Activated naive CD8-positive, alpha-beta T cell treated with anti-CD3 and anti-CD28 coated beads for 36 hours (primary cell): ENCODE measurements at places on chromosomes 11 and 22.

DNA sequence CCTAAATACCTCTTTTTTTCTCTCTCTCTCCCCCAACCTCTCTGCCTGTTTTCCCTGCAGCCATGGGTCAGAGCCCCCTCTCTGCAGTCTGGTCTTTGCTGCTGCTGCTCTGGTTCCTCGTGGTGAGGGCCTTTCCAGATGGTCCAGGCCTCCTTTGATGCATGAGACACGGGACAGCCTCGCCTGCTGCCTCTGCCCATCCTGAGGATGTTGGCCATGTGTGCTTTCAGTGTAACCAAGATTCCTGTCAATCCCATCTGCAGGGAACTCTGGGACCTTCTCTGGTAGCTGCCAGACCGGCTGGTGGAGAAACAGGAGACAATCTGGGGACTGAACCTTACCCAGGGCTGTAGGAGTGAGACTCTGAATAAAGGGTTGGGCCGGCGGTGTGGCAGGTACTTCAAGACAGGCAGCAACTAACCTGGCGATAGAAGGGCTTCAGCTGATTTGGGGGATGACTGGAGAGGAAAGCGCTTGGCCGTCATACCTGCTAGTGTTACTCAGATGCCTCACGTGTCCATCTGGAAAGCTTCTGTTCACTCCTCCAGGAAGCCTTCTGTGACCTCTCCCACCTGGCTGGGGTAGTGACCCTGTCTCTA, 7.1 kb downstream of the CHRNA10 start:
- no peak for DNase-seq

DNA sequence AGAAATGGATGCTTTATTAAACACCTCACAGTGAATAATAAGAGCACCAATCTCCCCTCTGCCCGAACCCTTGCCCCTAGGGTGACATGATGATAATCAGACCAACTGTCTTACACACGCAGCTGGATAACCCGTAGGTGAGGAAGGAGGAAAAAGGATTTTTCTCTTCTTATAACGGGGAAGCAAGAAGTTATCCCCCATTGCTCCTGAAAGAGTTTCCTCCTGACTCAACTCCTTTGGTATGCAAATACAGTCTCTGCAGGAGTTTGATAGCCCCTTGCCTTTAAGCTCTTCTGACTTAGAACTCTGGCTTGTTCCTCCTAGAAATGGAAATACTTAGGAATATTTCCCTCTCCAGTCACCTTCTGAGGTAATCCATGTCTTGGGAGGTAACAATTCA, 455.8 kb downstream of the TMEM135 start:
- DNase-seq = no peak

DNA sequence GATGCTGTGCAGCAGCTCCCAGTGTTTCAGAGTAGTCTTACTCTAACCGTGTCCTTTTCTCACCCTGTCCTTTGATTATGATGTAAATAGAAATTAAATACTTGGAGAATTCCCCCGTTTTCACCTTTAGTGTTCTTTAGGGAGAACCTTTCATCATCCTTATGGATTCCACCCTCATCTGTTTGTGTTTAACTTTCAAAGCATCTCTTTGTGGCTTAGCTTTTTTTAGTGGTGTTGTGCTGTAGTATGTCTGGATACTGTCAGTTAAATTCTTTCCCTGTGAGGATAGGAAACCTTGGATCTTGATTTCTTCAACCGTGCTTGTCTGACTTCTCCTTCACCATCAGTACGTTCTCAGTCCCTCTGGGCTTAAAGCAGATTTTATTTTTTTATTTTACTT, 48.5 kb downstream of the PPP6R3 start:
- DNase-seq = no peak

- DNase-seq = no peak
Observed at GRCh38 chr22:35410663-35411034, 10.7 kb downstream of the MCM5 start.

- no peak for DNase-seq
Observed at GRCh38 chr22:30433773-30434172, 8.2 kb downstream of the MTFP1 start.

GRCh38 chr11:45948356-45948755, 25.9 kb downstream of the LARGE2 start:
- DNase-seq = no peak

DNA sequence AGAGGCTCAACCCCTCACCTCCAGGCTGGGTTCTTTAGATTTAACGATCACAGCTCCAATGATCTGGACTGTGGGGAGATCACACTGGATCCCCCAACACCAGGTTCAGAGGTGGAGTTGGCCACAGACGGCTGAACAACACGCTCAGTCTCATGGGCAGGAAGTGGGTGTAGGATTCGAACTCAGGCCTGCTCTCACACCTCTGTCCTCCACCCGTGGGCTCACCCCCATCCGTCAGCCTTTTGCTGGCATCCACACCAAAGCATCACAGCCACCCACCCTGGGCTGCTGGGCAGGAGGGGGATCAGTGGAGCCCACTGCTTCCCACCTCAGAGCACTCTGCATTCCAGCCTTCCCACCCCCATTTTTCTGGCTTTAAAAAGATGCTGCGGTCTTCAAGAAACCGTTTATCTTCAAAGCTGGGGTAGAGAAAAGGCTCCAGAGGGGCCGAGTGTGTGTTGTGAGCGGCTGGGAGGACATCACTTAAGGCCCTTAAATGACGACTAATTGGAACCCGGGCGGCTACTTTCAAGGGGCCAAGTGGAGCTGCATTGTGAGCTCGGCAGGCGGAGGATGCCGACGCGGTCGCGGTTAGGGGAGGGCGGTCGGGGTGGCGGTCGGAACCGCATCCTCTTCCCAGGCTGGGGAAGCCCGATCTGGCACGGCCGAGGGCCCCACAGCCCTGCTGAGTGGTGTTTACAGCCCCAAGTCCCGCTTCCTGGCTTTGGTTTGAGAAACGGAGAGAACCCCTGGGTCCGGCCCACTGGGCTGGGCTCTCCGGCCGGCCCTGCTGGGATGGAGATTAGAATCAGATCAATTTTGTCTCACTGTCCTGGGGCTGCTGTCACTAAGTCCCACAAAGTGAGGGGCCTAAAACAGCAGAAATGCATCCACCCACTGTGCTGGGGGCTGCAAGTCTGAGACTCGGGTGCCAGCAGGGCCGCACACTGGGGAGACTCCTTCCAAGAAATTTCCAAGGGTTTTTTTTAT, 15.9 kb upstream of the FGF3 start:
- DNase-seq = no peak

GRCh38 chr11:37503411-37504059, 905.5 kb upstream of the RAG2 start:
- no peak for DNase-seq

- DNase-seq = no peak
Observed at GRCh38 chr22:34855471-34855870, 210.5 kb upstream of the ISX start.

DNA sequence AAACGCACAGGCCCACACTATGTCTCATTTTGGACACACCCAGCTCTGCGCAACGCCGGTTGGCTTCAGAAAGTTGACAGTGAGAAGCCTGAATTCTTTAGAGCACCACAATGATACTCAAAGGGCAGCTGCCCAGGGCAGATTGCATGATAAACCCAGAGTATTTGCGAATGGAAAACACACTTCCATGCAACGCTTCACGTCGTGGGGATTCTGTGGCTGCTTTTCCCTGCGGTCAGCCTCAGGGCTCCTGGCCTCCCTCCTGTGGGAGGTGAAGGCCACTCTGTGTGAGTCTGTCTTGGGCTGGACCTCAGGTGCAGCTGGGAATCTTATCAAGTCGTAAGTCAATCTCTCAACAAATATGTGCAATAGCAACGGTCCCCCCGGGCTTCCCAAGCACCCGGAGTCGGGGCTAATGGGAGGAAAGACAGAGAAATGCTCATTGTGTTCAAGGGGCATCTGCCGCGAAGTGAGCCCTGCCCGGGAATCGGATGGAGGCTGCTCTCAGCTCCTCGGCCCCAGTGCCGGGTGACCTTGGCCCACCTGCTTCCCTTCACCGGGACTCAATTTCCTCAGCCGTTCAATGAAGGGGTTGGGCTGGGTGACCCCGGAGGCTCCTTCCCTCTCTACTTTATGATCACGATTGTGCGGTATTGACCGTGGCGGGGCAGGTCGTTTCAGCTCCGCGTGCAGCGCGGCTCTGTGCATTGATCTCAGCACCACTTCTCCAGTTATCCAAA, 623.6 kb downstream of the BRD1 start:
- DNase-seq = no peak

- no peak for DNase-seq
Observed at GRCh38 chr22:37369483-37369882, 57.8 kb downstream of the ELFN2 start.

DNA sequence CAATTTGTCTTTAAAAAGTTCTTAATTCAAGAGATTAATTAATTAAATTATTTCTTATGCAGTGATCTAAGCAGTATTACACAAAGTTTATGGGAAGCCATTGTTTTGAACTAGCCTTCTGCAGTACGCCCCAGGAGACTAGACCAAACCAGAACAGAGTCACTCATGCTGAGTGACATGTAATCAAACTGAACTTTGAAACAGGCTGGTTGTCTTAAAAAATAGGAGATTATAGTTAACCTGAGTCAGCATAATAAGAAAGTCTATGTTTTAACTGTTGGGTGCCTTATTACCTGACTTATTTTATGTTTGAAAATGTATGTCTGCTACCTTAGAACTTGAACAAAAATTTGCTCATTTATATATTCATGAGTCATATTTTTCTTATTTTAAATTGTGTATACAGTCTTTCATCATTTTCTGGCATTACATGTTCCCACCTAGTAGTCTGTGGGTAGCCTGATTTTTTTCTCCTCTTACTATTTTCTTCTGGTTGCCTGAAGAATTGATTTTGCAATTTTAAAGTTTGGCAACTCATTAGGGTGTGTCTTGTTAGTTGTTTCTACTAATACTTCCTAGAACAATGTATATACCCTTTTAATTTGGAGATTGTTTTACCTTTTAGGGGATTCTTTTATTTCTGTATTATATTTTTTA, 161.4 kb downstream of the AASDHPPT start:
- no peak for DNase-seq

- no peak for DNase-seq
Observed at GRCh38 chr22:25900880-25901279, 158.9 kb downstream of the MYO18B start.

DNA sequence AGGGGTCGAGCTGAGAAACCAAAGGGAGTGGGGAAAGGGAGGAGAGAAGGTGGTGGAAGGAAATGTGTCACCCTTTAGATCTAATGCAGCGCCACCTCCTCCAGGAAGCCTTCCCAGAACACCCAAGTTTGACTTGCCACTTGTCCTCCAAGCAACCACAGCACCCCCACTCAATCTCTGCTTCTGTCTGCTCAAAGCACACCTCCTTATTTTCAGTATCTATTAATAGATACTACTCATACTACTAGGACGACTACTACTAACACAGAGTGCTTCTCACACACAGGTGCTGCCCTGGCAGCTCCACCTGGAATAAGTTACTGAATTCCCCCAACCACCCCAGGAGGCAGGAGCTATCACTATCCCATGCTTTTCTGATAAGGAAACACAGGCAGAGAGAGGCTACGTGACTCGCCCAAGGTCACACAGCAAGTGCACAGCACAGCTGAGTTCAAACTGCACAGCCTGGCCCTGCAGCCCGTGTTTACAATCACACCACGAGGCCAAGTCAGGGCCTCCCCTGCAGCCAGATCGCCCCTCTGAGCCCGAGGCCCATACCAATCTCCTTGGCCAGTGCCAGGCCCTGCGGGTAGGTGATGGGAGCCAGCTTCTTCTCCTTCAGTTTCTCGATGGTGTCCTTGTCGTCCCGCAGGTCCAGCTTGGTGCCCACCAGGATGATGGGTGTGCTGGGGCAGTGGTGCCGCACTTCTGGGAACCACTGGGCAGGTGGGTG, 13.2 kb downstream of the RAC2 start:
- DNase-seq = peak; percentile 86

DNA sequence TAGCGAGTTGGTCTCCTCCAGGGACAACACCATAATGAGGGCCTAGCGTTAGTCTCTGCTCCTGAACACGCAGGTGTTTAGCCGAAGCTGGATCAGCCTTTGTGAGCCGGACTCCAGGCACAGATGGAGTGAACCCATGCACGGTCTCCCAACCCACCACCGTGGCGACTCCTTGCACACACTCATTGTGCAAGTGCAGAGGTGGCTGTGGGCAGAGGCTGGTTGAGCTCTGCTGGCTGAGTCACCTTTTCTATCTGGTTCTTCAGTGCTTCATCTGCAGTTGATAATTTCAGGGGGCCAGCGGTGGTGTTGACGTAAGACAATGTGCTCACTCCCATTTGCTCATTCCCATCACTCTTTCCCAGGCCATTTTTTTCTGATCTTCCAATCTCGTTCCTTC, 72.1 kb upstream of the SLC22A12 start:
- DNase-seq = no peak

- no peak for DNase-seq
Observed at GRCh38 chr22:42623301-42623751, 8.6 kb upstream of the POLDIP3 start.

GRCh38 chr11:128520888-128521681, 66.3 kb downstream of the ETS1 start:
- no peak for DNase-seq

GRCh38 chr11:120667281-120667680, 155.7 kb downstream of the GRIK4 start:
- peak; percentile 4 for DNase-seq

- DNase-seq = no peak
Observed at GRCh38 chr22:22397875-22398524, 110.5 kb downstream of the ZNF280B start.
